Stimulated activated CD4-positive, alpha-beta T cell treated with anti-CD3 and anti-CD28 coated beads, Interleukin-2, amount 100 ng/mL, for 48 hours (primary cell): ENCODE measurements at places on chromosomes 1 and 21.

DNA sequence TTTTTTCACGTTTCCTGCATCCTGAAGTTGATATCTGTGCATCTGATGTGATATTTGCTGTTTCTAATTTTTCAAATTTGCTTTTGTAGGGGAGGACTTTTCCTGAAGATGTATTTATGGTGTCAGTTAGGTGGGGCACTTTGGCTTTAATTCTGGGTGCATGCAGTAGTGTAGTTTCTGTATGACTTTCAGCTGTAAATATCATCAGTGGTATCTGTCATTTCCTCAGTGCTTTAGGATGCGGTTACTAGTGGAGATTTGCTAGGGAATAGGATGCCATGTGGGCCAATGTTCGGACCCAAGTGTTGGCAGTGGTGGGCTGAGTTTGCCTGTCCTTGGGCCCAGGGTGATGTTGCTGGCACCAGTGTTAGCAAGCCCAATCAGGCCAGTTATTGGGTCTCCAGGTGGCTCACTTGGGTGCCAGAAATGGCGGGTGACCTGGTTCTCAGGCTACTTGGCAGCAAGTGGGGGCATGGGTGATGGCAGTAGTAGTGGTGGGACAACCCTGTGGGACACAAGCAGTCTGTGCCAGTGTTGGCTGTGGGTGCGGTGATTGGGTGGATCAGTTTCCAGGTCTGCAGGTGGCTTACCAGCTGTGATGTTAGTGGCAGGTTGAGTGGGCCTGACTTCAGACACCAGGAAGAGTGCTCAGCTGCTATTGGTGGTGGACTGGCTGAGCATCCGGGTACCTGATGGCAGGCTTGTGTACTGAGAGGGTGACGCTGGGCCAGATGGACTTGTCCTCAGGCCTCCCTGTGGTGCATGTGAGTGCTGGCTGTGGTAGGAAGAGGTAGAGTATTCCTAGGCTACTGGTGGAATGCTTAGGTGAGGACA, 24.4 kb downstream of the CD55 start:
- no peak for DNase-seq

DNA sequence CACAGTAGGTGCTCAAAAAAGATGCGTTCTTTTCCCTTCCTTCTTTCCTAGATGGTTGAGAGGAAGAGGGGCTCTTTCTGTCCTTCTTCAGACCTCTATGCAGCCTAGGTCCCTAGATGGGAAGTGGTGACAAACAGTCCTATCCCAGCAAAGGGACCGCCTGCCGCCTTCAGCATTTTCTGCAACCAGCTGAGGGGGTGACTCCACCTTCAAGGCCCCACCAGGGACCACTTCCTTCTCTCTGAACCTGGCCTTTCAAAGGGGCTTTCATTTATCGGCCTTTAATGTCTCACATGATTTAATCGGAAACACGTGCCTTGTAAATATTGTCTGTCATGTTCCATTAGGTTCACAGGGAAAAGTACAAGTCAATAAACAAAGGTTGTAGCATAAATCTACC, 32.6 kb downstream of the GLIS1 start:
- DNase-seq: no peak

DNA sequence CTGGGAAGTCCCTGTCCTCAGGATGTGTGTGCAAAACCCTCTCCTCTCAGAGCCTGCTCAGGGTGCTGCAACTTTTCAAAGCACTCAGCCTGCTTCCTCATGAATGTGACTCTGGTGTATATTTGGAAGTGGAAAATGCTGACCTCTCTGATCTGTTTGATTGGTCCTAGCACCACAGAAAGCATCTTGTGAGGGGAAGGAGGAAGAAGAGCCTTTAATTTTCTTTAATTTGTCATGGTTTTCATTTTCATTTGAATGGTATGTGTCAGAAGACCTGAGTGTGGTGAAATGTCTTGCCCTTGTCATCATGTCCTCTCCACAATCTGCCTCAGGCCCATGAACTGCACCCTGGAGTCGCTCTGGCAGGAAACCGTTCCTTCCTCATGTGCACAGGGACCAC, 383.5 kb downstream of the NTNG1 start:
- no peak for DNase-seq

DNA sequence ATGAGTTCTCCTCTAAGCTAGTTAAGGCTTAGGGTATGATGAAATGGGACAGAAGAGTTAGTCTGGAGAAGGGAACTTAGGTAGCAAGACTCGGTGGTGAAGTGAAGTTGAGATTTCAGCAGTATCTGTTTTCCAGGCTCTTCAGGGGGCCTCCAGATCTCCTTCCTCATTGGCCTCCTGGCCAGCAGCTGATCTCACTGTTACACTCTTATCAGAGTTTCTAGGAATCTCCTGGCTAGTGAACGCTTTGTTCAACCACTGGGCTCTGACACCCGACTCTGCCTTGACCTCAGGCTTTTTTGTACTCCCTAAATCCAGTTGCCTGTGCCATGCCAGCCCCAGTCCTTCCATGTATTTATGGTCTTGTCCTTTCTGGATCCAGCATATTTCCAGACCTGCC, 311.0 kb downstream of the ASTN1 start:
- no peak for DNase-seq

DNA sequence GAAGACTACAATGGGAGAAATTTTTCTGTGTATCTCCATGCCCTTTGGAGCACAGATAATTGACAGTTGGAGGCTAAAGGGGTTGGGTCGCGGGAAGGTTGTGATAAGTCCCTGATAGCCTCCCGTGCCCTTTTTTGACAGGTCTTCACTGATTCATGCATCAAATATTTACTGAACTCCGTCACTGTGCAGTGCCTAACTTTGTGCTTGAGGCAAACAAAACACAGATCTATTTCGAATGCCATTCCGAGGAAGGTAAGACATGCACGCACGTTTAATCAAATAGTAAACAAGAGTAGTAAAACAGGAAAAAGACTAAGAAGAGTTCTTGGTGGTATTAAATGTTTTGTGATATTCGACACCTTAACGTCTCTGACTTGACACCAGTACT, 494 bp upstream of the PIP5K1A start:
- DNase-seq: no peak

DNA sequence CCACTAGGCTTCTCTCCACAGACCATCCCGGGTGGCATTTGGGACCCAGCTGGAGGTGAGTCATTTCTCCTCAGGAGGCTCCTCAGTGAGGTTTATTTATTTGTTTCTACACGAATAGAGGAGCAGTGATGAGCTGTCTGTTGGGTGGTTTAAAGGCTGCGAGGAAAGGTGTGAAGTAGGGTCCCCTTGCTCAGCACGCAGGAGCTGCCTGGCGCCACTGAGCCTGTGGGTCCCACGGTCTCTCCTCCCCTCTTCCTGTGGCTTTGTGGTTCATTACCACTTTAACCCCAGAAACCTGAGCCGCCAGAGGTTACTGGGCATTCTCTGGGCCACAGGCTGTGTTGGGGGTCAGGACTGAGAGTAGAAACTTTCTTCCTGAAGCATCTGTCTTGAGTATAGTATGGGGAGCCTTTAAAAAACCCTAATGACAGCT, 39.9 kb downstream of the IL6R start:
- DNase-seq: no peak

DNA sequence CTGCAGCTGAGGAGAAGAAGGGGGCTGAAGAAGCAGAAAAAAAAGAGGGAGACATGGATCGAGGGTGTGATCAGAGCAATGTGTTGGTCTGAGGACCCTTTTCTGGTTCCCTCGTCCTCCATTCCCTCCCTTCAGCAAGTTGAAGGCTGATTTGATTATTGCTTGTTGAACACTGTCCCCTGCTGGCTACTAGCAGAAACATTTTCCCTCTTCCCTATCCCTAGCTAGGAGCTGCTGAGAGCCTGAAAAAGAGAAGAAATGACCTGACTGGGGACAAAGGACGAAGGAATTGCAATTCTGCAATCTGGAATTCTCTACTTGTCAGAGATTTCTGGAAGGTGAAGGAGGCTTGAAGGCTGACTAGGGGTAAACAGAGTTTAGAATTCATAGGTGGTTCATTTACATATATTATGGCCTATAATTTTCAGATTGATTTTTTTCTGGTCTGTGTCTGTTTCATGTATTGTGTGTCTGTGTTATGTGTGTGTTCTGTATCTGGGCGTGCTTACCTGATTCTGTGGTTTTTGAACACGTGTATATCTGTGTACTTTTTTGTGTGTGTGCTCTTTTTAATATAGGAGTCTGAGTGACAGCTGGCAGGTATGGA, 9.8 kb downstream of the NHLH1 start:
- DNase-seq: no peak

DNA sequence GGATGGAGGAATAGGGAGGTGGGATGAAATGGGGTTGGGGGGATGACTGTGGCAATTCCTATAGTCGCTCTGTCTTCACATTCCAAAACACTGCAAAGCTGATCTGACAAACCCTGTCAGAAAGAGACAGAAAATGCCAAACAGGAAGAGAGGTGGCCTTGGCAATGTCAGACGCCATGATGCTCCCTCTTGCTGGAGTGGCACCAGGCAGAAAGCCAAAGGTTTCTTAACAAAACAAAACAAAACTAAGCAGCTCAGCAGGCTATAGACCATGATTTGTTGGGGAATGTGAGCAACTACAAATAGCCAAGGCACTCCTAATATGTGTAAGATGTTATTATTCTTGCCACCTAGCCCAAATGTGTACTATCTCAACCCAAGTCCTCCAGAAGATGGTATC, 42.9 kb upstream of the PLA2G2C start:
- DNase-seq: no peak

GRCh38 chr1:63987628-63988024, 213.8 kb downstream of the ROR1 start:
- DNase-seq: no peak

DNA sequence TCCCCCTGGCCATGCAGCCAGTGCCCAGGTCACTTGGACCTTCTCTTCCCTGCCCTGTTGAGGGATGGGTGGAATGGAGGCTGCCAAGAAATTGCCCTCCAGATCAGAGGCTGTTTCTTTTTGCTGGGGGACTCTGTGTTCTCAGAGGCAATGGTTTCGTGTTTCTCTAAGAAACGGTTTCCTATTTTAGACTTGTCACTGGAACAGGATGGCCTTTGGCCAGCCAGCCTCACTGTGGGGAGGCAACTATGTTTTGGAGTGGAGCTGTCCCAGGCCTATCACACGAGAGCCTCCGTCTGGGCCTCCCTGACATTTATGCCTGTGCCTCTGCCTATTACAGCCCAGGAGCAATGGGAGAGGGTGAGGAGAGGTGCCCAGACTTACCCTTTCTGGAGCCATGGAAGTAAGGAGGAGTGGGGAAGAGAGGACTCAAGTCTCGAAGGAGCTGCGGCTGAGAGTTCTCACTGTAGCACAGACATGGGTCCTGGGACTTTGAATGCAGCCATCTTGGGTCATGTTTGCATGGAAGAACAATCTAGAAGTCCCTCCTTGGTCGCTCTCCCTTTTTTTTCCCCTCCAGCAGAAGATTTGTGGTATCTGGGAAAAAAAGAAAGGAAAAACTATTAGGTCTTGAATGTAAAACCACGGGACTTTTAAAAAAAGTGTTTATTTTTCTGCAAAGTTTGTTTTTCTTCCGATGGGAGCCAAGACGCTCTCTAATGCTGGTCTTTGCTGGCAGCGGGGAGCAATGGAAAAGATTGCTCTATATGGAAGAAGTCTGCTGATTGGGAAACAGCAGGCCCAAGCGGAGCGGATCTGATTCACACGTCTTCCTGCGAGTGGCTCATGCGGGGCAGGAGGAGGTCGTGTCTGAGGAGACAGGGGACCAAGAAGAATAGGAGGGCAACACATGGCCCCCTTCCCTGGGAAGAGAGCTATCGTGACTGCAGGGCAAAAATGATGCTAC, 219.2 kb downstream of the FOXD2 start:
- DNase-seq: no peak

GRCh38 chr1:202279806-202280205, 61.9 kb downstream of the UBE2T start:
- DNase-seq: no peak

GRCh38 chr1:110896090-110896489, 23.1 kb downstream of the CD53 start:
- no peak for DNase-seq

- DNase-seq: no peak
These were observed 54.6 kb upstream of the IPO9 start for GRCh38 chr1:201774224-201774982.

- no peak for DNase-seq
These were observed 12.9 kb downstream of the MRPL37 start for GRCh38 chr1:54212872-54213271.

GRCh38 chr1:94283462-94283861, 46.1 kb upstream of the ARHGAP29 start:
- DNase-seq: no peak

DNA sequence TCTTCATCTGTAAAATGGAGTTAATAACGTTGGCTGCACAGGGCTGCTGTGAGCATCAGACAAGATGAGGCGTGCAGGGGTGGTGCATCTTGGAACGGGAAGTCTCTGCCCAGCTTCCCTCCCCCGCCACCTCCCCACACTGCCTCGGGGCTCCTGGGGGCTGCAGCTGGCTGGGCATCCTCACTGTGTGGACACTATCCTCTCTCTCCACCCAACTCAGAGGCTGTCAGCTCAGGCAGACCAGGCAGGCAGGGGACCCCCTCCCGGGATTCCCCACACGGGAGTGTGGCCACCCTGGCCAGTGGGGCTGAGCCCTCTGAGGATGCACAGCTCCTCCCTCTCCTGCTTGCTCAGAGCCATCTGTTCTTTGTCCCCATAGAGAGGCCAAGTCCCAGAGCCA, 122.7 kb downstream of the CCDC185 start:
- DNase-seq: no peak

GRCh38 chr1:12528021-12528852, 89.8 kb downstream of the DHRS3 start:
- no peak for DNase-seq

DNA sequence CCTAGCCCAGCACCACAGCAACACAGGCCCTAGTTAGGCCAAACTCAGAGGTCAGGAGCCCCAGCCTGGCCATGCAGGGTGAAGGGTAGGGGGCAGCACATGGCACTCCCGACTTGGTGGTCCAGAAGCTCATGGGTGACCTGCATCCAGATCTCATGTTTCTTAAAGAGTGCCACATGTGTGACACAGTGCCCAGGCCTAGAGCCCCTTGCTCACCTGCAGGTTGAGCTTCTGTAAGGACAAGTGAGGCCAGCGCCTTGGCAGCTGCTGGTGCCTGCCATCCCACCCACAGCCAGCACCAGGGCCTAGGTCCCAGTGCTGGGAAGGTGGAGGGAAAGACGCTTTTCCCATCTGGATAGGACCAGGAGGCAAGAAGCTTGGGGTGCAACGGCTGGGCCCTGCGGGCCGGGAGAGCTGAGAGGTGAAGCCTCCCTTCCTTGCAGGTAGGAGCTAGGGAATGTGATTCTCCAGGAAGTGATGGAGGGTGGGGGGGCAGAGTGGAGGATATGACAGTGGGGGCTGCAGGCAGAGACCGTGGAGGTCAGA, 6.5 kb downstream of the SHISA4 start:
- DNase-seq: no peak

- no peak for DNase-seq
These were observed 446.1 kb upstream of the PROX1 start for GRCh38 chr1:213541641-213542040.

DNA sequence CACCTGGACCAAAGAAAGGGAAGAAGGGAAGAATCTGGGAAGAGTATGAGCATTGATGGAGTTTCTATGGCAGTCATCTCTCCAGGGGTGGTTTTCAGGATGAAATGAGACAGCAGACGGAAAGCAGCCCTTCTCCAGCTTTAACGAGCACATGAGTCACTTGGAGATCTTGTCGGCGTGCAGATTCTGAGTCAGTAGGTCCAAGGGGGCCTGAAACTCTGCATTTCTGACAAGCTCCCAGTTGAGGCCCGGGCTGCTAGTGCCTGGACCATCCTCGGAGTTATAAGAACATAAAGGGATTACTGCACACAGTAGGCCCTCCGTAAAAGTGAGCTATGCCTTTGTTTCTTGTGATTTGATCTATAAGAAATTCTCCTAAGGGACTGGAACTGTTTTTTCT, 17.6 kb downstream of the HSPG2 start:
- no peak for DNase-seq
